ENCODE measurements at places on chromosomes 7 and 10.
A peak's percentile ranks its signal among the peaks of the same experiment; 100 is the strongest.

DNA sequence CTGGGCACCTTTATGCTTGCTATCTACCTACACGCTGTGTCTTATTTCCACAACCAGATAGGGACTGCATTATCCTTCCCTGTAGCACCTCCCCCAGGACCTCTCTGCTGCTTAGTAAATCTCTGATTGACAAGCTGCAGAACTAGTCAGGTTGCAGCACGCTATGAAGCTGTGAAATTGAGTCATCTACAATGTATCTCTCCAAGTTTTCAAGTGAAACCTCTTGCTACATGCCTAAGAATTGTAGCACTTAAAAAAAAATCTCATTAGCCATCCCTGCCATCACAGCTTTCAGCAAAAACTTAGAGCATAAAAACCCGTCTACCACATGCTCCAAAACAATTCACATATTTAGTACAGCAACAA lies 69.7 kb upstream of the FGFR2 start:
- DNase-seq = no peak

GRCh38 chr7:28533731-28534531 lies 121.6 kb downstream of the CREB5 start:
- DNase-seq = no peak

DNA sequence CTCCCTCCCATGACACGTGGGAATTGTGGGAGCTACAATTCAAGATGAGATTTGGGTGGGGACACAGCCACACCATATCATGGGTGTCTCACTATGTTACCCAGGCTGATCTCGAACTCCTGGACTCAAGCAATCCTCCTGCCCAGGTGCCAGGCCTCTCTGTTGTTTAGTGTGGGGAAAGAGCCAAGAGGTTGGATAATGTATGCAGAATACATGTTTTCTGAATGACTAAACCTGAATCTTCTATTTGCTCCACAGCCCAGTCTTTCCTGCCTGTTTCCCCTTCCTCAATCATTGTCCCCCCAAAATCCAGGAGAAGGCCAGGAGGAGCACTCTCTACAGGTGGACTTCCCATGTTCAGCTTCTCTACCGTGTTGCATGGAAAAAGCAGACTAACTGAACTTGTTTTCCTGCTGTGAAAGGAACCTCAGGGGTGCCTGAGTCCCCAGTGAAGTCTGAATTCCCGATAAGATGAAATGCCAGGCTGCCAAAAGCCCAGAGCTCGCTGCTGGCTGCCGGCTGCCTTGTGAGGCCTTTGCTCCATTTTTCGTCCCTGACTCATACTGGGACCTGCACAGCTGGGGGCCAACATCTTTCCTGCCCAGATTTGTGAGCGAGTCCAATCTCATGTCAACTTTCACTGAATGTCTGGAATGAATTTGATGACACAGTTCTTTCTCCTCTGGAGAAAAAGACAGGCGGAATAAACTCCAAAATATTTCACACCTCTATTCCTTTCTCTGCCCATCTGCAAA lies 588.0 kb downstream of the CALN1 start:
- DNase-seq = no peak

DNA sequence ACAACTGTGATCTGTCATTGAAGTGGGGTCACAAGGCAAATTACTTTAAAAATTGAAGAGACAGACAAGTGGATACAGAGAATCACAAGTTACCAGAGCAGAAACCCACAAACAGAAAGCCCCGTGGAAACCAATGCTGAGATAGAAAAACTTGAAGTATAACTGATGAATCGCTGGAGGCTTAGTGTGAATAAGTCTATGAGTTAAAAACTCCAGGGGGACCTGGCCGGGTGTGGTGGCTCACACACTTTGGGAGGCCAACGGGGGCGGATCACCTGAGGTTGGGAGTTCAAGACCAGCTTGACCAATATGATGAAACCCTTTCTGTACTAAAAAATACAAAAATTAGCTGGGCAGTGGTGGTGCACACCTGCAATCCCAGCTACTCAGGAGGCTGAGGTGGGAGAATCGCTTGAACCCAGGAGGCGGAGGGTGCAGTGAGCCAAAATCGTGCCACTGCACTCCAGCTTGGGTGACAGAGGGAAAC lies 69.7 kb upstream of the ZNRF2 start:
- no peak for DNase-seq

DNA sequence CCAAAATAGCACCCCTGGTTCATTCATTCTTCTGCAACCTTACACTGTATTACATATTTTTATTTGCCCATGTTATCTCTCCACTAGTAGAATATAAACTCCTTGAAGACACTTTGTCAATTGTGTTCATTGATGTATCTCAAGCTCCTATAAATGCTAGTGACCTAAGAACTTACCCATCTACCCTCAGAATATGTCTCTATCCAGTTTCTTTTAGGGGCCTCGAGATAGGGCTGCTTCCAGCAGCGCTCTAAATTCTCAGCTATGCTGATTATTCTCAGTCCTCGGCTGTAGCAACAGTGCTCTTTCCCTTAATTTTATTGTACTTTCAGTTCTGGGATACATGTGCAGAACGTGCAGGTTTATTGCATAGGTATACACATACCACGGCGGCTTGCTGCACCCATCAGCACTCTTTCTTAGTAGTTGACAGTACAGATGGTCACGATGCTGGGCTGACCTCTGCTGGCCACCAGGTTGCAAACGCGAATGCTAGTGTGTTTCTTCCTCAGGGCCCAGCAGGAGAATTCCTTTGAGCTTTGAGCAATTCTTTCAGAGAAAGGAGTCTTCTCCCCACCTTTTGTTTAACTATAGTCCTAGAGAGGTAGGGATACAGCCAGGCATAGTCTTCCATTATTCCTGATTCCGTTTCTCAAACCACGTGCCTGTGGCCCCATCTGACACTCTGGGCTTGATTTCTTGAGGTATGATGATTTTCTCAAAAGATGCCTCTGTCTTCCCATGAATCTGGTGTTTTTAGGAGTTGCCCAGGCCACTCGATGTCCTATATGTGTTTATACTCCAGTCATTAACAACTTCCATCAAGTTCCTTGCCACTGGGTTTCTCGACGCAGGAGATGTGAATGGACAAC lies 49.1 kb upstream of the CDC14C start:
- DNase-seq = peak; percentile 12

GRCh38 chr10:18021725-18022480 lies 70.2 kb downstream of the SLC39A12 start:
- DNase-seq = no peak

DNA sequence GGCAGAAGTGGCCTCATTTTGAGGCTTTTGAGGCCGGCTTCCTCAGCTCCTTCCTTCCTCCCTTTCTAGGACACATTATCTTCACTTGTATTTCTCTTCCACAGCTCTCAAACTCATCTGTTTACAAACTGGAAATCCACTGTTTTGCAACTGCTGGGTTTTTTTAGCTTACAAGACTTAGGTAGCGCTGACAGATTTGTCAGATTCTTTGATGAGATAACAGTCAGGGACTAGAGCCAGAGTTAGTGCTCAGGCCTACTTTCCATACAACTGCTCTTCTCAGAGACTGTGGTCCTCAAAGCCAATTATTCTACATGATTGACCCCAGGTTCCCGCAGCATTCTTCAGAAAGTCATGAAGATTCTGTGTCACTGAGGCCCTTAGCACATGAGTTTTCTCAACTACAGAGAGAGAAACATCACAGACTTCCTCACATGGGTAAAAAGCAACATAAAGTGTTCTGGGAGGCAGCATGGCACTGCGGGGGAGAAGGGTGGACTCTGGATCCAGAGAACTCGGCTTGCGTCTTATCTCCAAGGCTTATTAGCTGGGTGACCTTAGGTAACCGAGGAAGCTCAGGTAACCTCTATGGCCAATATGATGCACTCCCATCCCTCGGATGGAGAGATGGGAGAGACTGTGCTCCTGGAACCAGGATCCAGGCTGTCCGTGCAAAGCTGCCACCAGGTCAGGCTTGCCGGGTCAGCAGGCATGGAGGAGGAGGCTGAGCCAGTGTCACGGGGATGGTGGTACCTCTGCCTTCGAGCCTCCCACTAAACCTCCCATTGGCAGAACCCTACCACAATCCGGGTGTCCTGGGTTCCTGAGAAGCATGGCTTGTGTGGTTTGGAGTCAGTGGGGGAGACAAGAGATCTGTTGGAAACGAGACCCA lies 10.5 kb downstream of the DDC start:
- DNase-seq = no peak

DNA sequence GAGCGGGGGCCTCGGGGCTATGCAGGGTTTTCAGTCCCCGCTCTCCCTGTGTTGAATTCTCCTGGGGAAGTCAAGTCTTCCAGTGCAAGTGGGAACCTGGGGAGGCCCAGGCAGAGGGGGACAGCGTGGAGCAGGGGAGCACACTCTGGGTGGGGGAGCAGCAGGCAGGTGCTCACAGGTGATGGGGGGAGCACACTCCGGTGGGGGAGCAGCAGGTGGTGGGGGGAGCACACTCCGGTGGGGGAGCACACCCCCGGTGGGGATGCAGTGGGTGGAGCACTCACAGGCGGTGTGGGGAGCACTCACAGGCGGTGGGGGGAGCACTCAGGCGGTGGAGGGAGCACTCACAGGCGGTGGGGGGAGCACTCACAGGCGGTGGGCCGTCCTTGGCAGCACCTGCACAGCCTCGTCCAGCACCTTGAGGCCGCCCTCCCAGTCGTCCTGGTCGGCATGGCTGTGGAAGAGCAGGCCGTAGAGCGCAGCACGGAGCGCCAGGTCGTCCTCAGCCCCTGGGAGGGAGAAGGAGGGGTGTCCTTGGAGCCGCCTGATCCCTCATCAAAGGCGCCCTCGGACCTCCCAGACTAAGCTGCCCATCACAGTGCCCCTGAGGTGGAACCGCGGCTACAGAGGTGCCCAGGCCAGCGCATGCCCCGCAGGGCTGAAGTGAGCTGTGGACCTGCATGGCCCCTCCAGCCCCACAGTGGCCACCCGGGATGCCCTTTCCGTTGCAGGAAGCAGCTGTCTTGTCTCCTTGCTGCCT lies 56.7 kb downstream of the CFAP46 start:
- DNase-seq = no peak

DNA sequence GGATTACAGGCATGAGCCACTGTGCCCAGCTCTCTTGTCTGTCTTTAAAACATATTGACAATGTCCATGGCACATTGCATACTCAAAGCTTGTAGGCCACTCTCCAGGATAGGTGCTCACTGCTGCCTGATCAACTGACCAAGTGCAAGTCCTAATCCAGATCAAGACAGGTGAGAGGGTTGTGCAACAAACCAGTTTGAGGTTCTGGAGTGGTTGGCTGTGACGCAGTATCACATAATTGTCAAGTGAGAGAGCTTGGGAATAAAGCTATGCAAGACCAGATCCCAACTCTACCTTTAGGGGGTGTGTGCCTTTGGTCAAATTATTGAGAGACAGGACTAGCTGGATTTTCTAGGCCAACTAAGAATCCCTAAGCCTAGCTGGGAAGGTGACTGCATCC lies 43.0 kb upstream of the OPN4 start:
- no peak for DNase-seq

DNA sequence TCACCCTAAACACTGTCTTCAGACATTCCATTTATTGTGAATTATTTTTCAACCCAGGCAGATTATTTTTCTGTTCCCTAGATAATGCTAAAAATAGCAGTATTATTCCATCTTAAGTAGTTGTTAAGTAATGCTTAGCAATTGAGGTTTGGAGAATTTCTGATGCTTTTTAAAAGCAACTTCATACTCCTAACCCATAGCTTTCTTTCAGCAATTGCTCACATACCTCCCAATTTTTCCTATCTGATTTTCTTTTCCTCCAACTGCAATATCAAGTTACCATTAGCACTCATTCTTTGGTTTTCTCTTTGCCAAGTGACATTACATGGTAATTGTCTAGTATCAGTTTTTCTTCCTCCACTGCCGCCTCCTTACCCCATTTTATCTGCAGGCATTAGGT lies 104.7 kb downstream of the GPR85 start:
- no peak for DNase-seq

DNA sequence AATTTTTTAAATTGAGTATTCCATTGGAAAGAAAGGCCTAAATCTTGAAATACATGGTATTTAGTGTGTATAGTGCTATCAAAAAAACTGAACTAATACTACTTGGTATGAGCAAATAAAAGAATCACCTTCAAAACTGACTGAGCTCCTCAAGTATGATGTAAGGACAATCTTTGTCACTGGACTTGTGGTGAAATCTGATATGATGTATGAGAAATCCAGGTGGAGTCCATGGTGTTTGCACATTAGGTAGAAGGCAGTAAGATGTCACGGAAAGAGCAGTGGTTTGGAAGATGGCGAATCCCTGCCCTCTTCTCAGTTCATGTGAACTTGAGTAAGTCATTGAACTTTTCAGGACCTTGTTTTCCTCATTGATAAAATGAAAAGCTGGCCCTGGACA lies 62.1 kb upstream of the COL1A2 start:
- no peak for DNase-seq

- no peak for DNase-seq
Measured at GRCh38 chr7:81285142-81285871, 366.5 kb upstream of the SEMA3C start.

- no peak for DNase-seq
Measured at GRCh38 chr10:123429706-123430221, 236.4 kb upstream of the GPR26 start.

- no peak for DNase-seq
Measured at GRCh38 chr10:36185097-36185496, 543.0 kb upstream of the FZD8 start.

- DNase-seq = no peak
Measured at GRCh38 chr7:123185756-123186155, 14.0 kb downstream of the SLC13A1 start.

GRCh38 chr10:116364868-116365267 lies 40.6 kb downstream of the CCDC172 start:
- no peak for DNase-seq

DNA sequence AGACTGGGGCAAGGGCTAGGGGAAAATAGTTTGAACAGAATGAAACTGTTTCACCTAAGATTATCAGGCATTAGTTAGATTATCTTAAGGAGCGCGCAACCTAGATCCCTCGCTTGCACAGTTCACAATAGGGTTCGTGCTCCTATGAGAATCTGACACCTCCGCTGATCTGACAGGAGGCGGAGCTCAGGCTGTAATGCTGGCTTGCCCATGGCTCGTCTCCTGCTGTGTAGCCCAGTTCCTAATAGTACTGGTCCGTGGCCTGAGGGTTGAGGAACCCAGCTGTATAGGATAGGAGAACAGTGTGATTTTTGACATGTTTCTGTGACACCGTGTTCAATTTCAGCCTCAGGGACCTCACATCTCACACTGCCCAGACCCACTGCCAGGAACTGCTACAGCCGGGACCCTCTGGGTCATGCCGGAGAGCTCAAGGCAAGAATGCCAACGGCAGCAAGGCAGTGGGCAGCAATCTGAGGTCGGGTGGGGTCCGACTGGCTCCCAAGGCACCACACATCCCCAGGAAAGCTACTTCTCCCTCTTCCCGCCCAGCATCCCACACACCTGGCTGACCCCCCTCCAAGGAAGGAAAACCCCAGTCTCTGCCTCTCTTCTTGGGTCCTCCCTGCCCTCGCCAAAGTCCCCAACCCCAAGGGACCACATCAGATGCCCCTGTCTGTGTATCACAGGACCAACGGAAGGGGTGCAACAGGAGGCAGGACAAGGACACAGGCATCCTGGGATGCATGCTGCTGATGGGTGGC lies 31.7 kb downstream of the CAMK2B start:
- no peak for DNase-seq

DNA sequence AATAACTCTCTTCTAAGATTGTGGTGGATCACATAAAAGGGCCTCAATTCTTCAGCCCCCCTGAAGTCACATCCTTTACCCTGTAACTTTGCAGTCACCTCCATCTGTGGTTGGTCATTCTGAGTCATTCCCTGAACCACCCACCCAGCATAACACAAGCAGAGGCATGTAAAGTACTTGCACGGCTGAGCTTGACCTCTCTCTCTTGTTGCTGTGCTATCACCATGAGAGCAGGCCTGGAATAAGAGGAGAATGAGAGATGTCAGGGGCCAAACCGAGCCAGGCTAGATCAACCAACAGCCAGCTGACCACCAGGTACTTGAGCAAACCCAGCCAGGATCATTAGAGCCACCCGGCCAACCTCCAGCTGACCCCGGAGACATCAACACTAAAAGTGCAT lies 13.5 kb upstream of the STK17A start:
- DNase-seq = no peak
